ENCODE measurements at places on chromosomes 7 and 10.
A peak's percentile ranks its signal among the peaks of the same experiment; 100 is the strongest.

- DNase-seq = no peak
These were observed 10.4 kb upstream of the ELFN1 start for GRCh38 chr7:1659696-1660095.

DNA sequence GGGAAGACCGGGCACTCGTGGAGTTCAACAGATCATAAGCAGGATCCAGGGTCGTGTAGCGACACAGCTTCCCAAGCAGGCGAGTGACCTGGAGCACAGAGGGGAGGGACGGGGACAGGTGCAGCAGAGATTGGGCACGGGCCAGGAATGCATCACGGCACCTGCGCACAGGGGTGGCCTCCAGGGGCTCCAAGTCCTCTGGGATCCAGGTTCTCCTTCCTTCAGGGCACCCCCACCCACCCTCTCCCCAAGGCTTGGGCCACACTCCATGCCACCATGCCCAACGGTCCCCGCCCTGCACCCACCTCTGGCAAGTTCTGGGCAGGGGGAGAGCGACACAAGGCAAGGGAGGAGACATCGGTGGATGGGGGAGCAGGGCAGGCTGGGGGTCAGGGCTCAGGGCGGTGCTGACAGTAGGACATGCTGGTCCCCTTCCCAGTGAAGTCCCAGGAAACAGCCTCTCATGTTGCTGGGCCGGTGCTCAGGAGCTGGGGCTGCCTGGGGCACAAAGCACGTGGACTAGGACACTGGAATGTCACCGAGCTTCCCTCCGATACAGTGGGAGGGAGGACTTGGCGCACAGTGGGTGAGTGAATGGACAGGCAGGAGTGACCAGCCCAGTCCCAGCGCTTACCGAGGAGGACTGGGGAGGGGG is 597.3 kb downstream of the PTPRN2 start:
- no peak for DNase-seq

GRCh38 chr10:61452655-61453641 is at the start of gene TMEM26:
Gene TMEM26, minus strand, starts transcription at chr10:61453381. Its CDS starts 300 bp downstream, at chr10:61453081.
- peak; percentile 85 for DNase-seq

GRCh38 chr7:50707236-50708006 is 75.3 kb downstream of the GRB10 start:
- no peak for DNase-seq

- DNase-seq = no peak
These were observed 250.8 kb upstream of the HABP2 start for GRCh38 chr10:113302062-113302461.

DNA sequence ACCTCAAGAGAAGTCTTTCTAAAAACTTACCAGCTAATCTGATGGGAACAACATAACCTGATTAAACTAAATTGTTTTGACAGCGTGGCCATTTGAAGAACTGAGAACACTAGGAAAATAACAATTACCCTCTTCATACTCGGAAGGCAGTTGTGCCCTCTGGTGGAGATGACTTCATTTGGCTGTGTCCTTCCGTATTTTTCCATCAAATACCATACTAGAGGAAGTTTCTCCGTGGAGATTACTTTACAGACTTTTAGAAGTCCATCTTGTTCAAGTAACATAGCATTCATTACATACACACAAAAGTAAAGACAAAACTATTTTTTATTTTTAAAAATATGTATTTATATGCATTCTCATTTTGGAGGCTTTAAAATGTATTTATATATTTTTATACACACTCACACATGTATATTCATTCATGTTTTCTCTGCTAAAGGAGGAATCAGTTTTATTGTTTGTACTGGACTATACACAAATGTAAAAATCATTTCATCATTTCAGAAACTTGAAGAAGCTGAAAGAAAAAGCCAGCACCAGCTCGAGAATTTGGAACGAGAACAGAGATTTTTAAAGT is 25.2 kb downstream of the SMNDC1 start:
- peak; percentile 72 for DNase-seq

- DNase-seq = no peak
These were observed 13.5 kb downstream of the CCL26 start for GRCh38 chr7:75758491-75758890.

- DNase-seq = no peak
These were observed 5.7 kb downstream of the ATG9B start for GRCh38 chr7:151018421-151019129.

- DNase-seq = no peak
These were observed 3.0 kb upstream of the PRSS37 start for GRCh38 chr7:141844256-141844655.

GRCh38 chr7:8135417-8135816 is 126.5 kb downstream of the ICA1 start:
- DNase-seq = no peak

- no peak for DNase-seq
These were observed 68.5 kb downstream of the EZH2 start for GRCh38 chr7:148815612-148816011.

GRCh38 chr10:824497-824896 is 107.0 kb downstream of the LARP4B start:
- no peak for DNase-seq
